ENCODE measurements at places on chromosomes 7 and 10.

- DNase-seq: no peak
Measured at GRCh38 chr10:92714152-92714845, 24.5 kb downstream of the HHEX start.

- no peak for DNase-seq
Measured at GRCh38 chr10:11546581-11546980, 64.9 kb downstream of the USP6NL start.

DNA sequence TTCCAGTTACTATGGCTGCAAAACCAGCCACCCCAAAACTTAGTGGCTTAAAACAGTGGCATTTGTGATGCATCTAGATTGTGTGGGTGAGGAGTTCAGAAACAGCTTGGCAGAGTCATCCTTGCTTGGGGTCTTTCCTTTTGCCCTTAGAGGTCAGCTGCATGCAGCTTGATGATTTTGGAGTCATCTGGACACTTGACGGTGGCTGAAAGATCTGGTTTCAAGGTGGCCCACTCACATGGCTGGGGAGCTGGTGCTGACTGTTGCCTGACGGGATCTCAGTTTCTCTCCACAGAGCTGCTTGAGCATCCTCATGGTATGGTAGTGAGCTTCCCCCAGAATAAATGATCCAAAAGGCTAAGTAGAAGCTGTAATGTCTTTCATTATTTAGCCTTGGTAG, 191.3 kb upstream of the GALNT17 start:
- no peak for DNase-seq

DNA sequence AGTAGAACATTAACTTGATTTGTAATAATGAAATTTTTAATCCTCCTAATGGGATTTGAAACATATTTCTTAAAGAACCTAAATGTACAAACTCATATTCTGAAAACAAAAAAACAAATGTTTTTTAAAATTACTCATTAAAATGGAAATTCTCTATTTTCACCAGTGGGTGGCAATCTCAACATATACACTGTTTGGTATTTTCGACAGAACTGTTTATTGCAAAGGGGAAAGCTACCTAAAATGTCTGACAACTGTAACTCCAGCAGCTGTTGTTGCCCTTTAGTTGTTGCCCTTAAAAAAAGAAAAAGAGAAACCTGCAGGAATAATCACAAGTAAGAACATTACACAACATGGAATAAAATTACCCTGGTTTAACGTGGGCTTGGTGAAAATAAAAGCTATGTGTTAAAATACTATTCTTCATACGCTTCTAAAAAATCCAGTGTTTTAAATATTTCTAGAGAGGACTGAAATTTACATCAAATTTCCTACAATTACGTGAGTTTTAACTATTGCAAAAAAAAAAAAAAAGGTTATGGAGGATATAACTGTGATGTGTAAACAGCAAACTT, 54.5 kb downstream of the COL1A2 start:
- no peak for DNase-seq

GRCh38 chr7:45700556-45700955, 126.4 kb downstream of the ADCY1 start:
- DNase-seq: no peak

DNA sequence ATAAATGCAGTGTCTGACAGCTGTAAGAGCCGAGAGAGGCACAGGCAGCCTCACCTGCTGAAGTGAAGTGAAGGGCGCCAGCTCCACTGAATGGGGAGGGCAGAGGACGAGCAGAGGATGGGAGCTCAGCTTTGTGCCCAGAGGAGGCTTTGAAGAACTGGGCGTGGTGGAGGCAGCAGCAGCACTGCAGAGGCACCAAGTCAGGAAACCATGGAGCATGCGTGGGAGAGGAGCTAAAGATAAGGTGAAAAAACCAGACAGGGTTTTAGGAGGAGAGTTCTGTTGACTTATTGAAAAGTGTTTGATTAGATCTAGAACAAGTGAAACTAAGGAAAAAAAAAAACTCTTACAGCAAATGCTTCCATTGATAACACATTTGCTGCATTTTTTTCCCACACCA, 216.4 kb downstream of the CXCL12 start:
- DNase-seq: no peak

DNA sequence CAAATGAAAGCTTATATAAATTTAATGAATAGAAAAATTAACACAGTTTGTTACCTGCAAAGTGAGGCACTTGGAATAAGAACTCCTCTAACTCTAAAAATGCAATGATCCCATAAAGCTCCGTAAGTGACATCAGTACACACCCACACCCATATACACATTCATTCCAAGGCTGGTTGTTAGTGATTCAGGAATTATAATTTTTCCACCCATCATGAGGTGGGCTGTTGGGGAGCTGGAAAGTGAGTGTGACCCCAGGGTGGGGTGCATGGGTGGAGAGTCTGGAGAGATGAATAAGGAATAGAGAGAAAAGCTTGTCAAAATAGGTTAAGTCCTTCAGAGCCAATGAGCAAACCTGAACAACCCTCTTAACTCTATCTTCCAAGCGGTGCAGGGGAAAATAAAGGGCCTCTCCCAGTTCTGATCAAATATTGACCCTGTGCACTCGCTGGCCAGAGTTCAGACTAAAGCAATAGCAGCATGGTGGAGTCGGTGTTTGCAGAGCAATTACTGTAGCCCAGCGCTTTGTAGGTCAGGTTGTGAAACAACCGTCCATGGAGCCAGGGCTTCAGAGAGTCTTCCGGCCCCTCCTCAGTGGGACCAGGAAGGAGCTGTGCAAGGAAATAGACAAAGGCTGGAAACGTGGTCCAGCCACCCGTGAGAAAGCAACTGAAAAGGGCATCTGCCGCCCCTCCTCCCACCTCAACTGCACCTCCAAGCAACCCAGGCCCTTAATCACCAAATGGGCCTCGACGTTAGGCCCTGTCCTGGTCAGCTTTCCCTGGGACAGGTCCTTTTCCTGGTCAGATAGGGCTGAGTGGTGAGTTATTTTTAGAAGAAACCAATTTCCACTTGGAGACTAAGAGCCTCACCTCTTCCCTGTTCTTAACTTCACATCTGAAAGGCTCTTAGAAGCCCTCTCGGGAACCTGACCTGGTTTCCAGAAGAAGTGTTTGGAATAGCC, 61.2 kb downstream of the SH3PXD2A start:
- no peak for DNase-seq

GRCh38 chr10:373015-373414, 237.8 kb downstream of the ZMYND11 start:
- DNase-seq: no peak

- DNase-seq: no peak
Measured at GRCh38 chr7:79598351-79598750, 144.9 kb upstream of the MAGI2 start.

GRCh38 chr7:40300146-40300670, 165.4 kb downstream of the SUGCT start:
- no peak for DNase-seq

- DNase-seq: no peak
Measured at GRCh38 chr10:117249493-117250093, 8.7 kb downstream of the SLC18A2 start.

GRCh38 chr7:48295296-48295971, 124.2 kb downstream of the ABCA13 start:
- no peak for DNase-seq

Measured in activated CD8-positive, alpha-beta memory T cell treated with anti-CD3 and anti-CD28 coated beads for 1 hour (primary cell).